Transverse colon (tissue), 4 donors: ENCODE measurements at places on chromosomes 2 and 18. TPM values are rescaled to one million over a fixed set of nuclear protein-coding genes. Genes with fewer than 3 reads are reported as not detected.

RGPD4 gene
- total RNA-seq: not detected

DNA sequence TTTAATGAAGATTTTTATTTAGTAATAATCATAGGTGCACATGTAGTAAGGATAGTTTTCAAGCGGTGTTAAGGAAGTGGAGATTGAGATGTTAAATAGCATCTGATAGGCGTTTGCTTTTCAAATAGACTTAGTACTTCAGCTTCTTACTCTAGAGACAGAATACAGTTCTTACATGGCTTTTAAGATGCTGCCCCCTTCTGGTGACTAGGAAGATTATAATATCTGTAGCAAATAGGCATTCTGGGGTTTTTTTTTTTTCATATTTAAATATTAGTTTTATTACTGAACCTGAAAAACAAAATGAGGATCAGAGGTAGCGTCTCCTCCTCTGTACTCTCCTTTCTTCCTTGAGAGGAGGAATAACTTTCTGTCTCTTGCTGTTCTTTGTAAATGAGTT is 100.2 kb downstream of the AGAP1 start:
- DNase-seq: no peak

GRCh38 chr2:195181059-195181705 is 475.8 kb upstream of the SLC39A10 start:
- no peak for DNase-seq

DNA sequence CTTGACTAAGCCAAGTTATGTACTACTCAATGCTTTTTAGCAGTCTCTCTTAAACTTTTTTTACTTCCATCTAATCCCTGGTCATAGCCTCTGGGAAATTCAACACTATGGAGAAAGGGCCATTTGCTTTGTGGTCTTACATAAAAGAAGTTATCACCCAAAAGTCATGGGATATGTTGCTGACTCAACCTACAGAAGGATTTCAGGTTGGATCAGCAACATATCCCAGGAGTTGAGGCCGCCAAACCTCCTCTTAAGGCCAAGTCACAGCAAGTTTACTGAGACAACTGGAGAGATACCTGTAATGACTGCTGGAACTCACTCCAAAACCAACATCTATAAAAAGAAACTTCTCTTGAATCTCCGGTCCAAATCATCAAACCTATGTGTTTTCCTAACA is 141.1 kb downstream of the IRS1 start:
- DNase-seq: no peak

- no peak for DNase-seq
Measured at GRCh38 chr2:134352844-134353243, 99.0 kb downstream of the MGAT5 start.

- no peak for DNase-seq
Measured at GRCh38 chr2:23477392-23477791, 92.4 kb downstream of the KLHL29 start.

DNA sequence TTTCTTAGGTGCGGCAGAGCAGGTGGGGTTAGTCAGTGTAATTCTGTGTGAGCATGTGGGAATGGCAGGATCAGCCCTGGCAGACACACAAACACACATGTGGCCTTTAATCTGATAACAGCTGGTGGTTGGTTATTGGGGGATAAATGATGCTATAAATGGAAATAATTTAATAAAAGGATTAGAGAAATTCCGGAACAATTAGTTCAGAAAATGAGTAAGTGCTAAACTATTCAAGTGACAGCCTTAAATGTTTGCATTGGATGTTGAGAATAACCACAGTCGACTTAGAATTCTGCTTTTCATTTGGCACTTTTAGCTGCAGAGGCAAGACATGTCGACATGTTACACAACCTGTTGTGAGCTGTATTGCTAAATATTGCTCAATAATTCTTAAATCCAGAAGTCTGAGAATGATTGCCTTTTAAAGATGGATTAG is 7.2 kb downstream of the SMYD1 start:
- no peak for DNase-seq
